CD4-positive, alpha-beta T cell treated with Interleukin-1 beta for 1 hour (primary cell): ENCODE measurements at places on chromosomes 16 and 17.

DNA sequence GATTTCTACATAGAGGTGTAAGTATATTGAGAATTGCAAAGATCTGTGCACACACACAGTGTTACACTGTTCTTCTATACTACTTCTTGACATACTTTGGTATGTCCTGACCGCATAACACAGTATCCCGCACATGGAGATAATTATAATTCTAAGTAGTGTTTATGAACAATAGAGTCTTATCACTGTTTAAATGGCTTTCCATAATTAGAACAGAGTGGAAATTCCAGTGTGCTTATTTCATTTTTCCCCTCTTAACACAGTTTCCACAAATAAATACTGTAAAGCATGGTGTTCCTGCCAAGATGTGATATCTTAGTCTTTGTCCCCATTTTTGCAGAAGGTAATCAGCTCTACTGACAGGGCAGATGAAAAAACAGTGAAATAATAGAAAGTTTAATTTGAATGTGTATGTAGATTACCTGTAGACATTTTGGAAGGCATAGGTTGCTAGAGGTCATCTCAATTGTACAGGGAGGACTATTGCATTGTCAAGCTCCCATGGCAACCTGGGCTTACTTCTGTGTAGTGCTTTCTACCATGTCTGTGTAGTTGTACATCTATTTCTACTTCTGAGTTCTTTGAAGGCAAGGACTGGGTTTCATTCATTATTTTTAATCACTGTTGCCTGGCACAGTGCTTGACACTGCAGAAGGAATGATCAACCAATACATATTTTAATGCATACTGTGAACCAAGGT is 10.1 kb upstream of the KRT28 start:
- no peak for DNase-seq

GRCh38 chr16:69599731-69600130 is 34.0 kb downstream of the NFAT5 start:
- no peak for DNase-seq

- DNase-seq: no peak
These were observed 413.4 kb downstream of the CDH13 start for GRCh38 chr16:83040174-83040573.

GRCh38 chr17:44354582-44355561 is 8.8 kb downstream of the FAM171A2 start:
- DNase-seq: peak; percentile 56

GRCh38 chr17:48503747-48504146 is 27.1 kb downstream of the HOXB1 start:
- no peak for DNase-seq

DNA sequence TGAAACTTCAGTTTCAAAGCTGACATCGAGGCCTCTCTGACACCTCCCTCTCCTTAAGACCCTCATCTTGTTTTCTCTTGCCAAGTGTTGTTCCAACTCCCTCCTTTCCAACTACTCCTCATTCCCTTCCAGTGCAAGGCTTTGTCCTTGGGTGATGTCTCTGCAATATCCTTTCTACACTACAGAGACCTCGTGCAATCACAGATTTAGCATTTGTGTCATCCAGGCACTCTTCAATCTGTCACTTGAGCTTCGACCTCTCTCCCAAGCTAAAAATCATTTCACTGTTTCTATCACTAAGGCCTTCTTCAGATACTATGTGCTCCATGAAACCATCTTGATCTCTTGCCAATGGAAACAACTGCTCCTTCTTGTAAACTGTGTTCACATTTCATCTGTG is 31.6 kb downstream of the TEKT3 start:
- DNase-seq: no peak

GRCh38 chr16:84720177-84720579 is 20.4 kb downstream of the USP10 start:
- no peak for DNase-seq

DNA sequence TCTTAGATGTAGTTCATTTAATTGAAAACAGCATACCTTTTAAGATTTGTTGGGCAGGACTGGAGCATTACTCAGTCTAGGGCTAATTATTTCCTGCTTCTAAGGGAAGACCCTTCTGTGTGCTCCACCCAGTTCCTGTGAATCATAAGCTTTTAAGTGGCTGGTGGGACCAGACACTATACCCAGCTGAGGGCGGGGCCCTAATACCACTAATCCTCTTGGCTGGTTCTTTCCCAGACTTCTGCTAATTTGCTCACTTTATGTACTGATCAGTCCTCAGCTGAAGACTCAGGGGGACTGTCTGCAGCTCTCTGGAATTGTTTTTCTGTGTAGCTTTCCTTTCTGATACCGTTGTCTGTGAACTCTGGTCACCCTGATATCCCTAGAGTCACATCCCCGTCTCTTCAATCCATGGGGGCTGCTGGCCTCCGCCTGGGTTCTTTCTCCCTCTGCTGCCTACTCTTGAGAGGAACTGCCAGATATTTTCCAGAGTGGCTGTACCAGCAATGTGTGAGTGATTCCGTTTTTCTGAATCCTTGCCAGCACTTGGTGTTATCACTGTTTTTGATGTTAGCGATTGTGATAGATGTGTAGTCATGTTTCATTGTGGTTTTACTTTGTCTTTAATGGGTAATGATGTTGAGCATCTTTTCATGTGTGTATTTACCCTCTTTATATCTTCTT is 35.1 kb downstream of the MFSD11 start:
- peak; percentile 76 for DNase-seq

DNA sequence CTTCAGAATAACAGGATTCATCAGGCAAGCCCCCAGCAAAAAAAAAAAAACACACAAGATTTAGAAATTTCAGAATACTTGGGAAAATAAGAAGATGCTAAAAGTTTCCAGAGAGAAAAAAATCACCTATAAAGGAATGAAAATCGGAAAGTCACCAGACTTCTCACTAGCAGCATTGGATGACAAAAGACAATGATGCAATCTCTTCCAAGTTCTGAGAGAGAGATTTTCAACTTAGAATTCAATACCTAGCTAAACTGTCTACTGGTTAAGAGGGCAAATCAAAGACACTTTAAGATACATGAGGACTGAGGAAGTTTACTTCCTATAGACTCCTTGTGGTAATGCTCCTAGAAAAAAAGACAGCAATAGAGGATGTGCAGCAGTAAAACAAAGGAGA is 23.9 kb upstream of the TNS4 start:
- DNase-seq: no peak

- DNase-seq: no peak
These were observed at the start of gene GJC1 for GRCh38 chr17:44829523-44830358. TSS of gene GJC1 (minus strand) at chr17:44830287. CDS start at chr17:44805817, 24,470 bp downstream.

GRCh38 chr16:48561960-48562393 is 48.0 kb downstream of the N4BP1 start:
- DNase-seq: no peak

DNA sequence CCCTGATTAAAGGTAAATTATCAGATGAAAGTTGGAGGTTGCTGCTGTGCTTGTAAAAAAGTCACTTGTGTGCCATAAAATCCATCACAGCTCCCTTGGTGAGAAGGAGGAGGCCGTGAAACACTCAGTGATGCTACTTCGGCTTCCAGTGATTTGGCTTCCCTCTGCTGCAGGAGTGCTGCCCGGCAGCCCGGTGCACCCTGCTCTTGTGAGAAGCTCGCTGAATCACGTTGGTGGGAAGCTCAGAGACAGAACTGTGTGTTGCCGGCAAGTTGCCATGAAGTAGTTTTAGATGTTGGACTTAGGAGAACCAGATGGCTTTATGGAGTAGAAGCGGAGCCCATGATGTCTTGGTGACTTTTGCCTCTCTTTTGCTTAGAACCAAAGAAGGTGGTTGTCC is 33.3 kb downstream of the MSI2 start:
- DNase-seq: no peak

DNA sequence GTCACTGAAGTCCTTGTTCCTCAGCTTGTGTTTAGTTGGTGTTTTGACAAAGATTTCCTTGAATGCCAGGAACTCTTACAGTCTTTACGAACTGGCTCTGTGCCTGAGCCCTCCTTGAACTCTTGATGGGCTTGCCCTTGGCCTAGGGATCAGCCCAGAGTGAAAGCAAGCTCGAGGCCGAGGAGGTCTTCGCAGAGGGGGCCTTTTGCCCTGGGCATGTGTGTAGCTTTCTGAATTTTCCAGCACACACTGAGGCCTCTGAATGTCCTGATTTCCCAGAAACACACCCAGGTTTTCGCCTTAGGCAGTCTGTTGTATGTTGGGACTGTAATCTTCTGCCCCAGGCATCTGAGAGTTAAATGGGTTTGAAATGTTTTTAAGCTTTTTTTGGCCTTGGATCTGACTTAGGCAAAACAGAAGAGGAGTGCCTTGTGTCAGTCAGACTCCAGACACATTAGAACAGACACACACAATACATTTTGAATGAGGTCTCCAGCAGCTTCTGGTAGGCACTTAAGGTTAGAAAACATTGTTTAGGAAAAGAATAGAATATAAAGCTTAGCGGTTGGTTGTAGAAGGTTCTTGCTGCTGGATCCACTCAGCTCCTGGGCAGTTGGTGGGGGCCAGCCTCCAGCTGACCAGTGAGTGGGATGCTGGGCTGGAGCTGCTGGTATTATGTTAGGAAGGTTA is 17.1 kb downstream of the FOXK2 start:
- no peak for DNase-seq

DNA sequence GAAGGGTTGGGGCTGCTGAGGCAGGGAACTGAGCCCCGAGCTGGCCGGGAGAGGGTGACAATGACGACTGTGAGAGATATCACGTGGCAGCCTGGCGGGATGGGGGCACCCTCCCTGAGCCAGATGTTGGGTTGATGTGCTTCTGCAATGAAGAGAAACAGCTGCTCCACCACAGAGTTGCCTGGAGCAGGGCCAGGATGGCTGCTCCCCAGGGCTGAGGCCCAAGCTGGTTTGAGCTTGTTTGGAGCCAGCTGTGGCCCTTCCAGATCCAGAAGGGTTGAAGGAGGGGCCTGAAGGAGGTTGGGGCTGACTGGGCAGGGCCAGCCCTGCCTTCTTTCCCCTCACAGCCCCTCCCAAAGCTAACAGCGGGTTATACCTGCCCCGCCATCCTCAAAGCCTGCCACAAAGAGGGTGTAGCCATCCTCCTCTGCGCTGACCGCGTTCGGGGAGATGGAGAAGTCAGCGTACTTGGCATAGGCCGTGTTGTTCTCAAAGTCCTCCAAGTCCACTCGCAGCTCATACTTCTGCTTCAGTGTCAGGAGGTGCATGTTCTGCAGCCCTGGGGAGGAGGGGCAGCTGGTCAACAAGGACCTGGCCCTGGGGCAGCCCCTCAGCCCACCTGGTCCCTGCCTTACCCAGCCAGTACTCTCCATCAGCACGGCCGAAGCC is 2.1 kb downstream of the MFAP4 start:
- DNase-seq: peak; percentile 35

GRCh38 chr17:33803199-33803685 is 451.8 kb upstream of the CCL2 start:
- DNase-seq: no peak

GRCh38 chr17:73798111-73798748 is 154.0 kb upstream of the SDK2 start:
- no peak for DNase-seq

GRCh38 chr16:87057951-87058560 is 259.1 kb downstream of the C16orf95 start:
- no peak for DNase-seq

DNA sequence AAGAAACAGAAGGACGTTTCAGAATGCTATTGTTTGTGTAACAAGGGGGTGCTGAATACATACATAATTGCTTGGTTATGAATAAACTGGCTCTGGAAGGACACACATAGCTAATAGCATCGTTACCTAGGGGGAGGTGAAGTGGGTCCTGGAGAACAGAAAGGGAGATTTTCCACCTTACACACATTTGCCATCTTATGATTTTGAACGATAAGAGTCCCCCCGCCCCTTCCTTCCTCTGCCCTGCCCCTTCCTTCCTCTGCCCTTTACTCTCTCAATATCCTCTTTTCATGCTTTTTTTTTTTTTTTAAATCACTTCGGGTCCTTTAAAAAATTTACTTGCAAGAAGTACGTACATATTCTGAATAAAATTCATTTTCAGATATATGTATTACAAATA is 902 bp upstream of the DHRS7B start:
- DNase-seq: peak; percentile 66

DNA sequence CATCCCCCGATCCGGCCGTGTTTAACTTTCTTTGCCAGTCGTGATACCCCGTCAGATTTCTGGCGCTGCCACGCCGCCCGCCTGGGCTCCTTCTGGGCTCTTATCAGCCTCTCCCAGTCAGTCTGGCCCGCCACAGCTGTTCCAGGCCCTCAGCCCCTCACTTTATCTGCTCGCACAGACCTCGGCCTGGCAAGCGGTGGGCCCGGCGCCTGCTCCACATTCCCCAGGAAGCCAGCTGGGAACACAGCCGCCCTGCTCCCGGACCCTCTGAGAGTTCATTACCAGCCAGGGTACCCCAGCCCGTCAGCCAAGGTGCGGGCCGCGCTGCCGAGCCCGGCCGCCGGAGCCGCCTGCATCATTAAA is 157.5 kb downstream of the ZNF423 start:
- no peak for DNase-seq

- DNase-seq: no peak
These were observed 12.7 kb upstream of the CRHR1 start for GRCh38 chr17:45771271-45771959.

- DNase-seq: no peak
These were observed 2.1 kb upstream of the CEP295NL start for GRCh38 chr17:78905116-78905515.

- DNase-seq: no peak
These were observed 105.8 kb upstream of the SDK2 start for GRCh38 chr17:73749928-73750605.

GRCh38 chr17:5587438-5588032 is 3.2 kb upstream of the NLRP1 start:
- peak; percentile 85 for DNase-seq

DNA sequence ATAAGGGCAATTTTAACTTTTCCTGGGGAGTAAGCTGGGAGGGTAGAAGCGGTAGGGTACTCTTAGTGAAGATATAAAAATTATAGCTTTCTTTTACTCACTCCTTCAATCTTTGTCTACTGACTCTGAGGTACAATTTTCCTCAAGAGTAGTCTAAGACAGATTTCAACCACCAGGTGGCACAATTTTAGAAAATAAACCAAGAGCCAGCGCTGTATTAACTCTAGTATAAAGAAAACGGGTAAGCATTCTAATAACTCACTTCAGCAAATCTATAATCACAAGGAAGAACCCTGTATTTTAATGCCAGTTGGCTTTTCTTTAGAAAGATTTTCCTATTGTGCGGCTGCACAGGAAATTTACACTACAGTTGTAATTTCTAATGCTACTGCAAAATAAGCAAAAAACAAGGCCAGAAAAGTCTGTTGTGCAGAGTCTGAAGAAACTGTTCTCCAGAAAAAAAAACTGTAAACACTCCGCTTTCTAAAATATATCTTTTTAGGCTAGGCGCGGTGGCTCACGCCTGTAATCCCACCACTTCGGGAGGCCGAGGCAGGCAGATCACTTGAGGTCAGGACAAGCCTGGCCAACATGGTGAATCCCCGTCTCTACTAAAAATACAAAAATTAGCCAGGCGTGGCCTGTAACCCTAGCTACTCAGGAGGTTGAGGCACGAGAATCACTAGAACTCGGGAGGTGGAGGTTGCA is 1.9 kb downstream of the CMC2 start:
- peak; percentile 78 for DNase-seq
